ENCODE measurements at places on chromosomes 5 and 9.

- no peaks in the 10 kb centered on the region for H3K4me1 ChIP-seq
- H3K27me3 ChIP-seq, result peaks cover 2% of the 10 kb centered on the region
- H3K4me3 ChIP-seq, result no peak overlapping the region
- DNase-seq, result no peak
- H3K27ac ChIP-seq, result no peak overlapping the region
Measured at GRCh38 chr9:18888290-18888689, 144.7 kb downstream of the SAXO1 start.

DNA sequence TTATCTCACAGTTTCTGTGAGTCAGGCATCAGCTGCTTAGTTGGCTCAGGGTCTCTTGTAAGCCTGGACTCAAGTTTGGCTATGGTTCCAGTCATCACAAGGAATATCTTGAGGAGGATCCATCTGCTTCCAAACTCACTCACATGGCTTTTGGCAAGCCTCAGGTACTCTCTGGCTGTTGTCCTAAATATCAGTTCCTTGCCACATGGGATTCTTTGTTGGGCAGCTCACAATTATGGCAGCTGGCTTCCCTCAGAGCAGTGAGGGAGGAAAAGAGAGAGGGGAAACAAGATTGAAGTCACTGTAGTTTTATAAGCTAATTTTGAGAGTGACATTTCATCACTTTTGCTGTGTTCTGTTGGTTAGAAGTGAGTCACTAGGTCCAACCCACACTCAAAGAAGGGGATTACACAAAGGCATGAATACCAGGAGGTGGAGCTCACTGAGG lies 144.5 kb downstream of the GCNT1 start:
- no peak for DNase-seq
- H3K27me3 ChIP-seq, result peaks cover 12% of the 10 kb centered on the region
- no peak overlapping the region for H3K4me3 ChIP-seq
- no peaks in the 10 kb centered on the region for H3K36me3 ChIP-seq
- peaks cover 4% of the 10 kb centered on the region for H3K4me1 ChIP-seq

DNA sequence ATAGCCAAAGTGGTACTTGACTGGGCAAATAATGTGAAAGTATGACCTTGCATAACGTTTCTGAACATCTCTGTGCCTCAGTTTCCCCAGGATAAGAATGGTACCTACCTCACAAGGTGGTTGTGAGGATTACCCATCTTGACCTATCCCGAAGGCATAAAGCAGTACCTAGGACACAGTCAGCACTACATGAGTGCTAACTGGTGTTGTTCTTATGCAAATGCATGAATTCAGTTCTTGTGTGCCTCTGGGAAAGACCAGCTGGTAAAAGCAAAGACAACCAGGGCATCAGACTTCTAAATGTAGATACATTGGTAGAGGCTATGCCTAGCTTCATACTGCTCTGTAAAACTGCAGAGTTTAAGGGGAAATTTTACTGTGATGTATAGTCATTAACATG lies 21.8 kb upstream of the TMEM252 start:
- peaks cover 11% of the 10 kb centered on the region for H3K27me3 ChIP-seq
- H3K27ac ChIP-seq, result no peak overlapping the region
- H3K4me1 ChIP-seq, result peaks cover 7% of the 10 kb centered on the region
- no peaks in the 10 kb centered on the region for H3K36me3 ChIP-seq

DNA sequence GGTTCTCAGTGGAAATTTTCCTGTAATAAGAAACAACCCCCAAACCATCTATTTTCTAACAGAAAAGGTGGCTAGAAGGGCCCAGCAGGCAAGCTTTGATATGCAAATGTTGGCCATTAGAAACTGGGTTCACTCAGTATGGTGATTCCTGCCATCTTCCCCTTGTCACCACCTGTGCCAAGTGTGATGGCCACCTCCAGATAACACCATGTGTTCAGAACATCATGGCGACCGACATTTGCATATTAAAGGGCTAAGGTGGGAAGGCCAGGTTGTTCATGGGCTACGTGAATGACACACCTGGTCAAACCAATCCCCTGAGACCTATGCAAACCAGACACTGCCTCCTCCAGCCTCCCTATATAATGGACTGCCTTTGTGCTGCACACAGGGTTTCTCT lies 20.4 kb downstream of the FOXE1 start:
- H3K4me1 ChIP-seq, result no peaks in the 10 kb centered on the region
- no peaks in the 10 kb centered on the region for H3K36me3 ChIP-seq
- no peak for DNase-seq
- H3K27ac ChIP-seq, result no peak overlapping the region
- peaks cover 27% of the 10 kb centered on the region for H3K27me3 ChIP-seq

- no peak overlapping the region for H3K27ac ChIP-seq
- H3K4me3 ChIP-seq, result no peak overlapping the region
- H3K27me3 ChIP-seq, result peaks cover 2% of the 10 kb centered on the region
- H3K36me3 ChIP-seq, result no peaks in the 10 kb centered on the region
- H3K4me1 ChIP-seq, result peaks cover 7% of the 10 kb centered on the region
Measured at GRCh38 chr5:133035224-133035623, 8.9 kb upstream of the ZCCHC10 start.

DNA sequence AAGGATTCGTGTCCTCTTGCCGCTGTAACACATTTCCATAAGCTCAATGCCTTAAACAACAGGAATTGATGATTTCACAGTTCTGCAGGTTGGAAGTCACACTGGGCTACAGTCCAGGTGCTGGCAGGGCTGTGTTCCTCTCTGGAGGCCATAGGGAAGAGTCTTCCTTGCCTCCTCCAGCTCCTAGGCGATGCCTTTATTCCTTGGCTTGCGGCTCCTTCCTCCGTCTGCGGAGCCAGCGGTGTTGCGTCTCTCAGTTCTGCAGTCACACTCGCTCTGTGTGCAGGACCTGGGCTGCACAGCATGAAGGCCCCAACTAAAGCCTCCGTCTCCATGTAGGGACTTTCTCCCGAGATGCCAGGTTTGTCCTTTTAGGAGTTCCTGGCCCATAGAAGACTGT lies 70.0 kb downstream of the IL6ST start:
- no peaks in the 10 kb centered on the region for H3K36me3 ChIP-seq
- DNase-seq, result no peak
- peaks cover 17% of the 10 kb centered on the region for H3K4me1 ChIP-seq
- no peak overlapping the region for H3K4me3 ChIP-seq
- no peak overlapping the region for H3K27ac ChIP-seq

GRCh38 chr9:4170231-4170630 lies 129.6 kb downstream of the GLIS3 start:
- H3K4me3 ChIP-seq, result no peak overlapping the region
- H3K36me3 ChIP-seq, result no peaks in the 10 kb centered on the region
- DNase-seq, result no peak
- peaks cover 10% of the 10 kb centered on the region for H3K27me3 ChIP-seq
- no peaks in the 10 kb centered on the region for H3K4me1 ChIP-seq
- no peak overlapping the region for H3K27ac ChIP-seq

- no peaks in the 10 kb centered on the region for H3K36me3 ChIP-seq
- no peak for DNase-seq
- H3K4me1 ChIP-seq, result no peaks in the 10 kb centered on the region
- H3K4me3 ChIP-seq, result no peak overlapping the region
Measured at GRCh38 chr5:68067291-68067690, 148.3 kb upstream of the PIK3R1 start.

- H3K27ac ChIP-seq, result no peak overlapping the region
- H3K4me3 ChIP-seq, result no peak overlapping the region
- no peaks in the 10 kb centered on the region for H3K36me3 ChIP-seq
Measured at GRCh38 chr5:159965031-159965837, 43.7 kb upstream of the TTC1 start.

DNA sequence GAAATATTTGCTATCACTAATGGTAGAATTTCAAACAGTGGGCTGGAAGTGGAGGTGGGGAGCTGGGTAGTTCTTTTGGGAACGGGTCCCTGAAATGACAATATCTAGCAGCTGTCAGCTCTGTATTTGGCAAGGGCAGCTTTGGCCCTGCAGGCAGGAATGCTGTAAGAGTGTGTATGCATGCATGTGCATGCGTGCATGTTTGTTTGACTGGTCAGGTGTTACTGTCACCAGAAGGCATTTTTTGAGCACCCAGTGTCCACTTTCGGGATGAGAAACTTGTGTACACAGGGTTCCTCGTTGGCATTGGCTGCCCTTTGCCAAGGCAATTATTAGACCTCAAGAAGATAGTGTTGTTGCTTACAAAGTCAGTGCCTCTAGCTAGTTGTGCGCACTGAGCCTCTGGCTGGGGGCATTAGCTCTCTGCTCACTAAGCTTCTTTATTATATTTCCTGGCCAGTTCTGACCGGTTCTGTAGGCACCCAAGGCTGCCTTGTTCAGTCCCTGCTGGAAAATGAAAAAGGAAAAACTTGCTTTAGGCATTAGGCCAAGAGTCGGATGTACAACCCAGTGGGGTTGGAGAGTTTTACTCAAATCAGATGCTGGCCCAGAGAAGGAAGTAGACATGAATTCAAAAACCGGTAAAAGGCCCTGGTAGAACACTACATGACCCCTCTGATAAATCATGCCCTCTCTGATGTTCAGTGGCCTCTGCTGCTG lies 2.0 kb downstream of the CYFIP2 start:
- no peaks in the 10 kb centered on the region for H3K27me3 ChIP-seq
- DNase-seq, result no peak
- H3K27ac ChIP-seq, result peak overlapping the region; percentile 92
- peaks cover 73% of the 10 kb centered on the region for H3K4me1 ChIP-seq

GRCh38 chr5:124021066-124021641 lies 509.2 kb downstream of the CSNK1G3 start:
- H3K27me3 ChIP-seq, result no peaks in the 10 kb centered on the region
- H3K4me3 ChIP-seq, result no peak overlapping the region
- DNase-seq, result no peak
- no peaks in the 10 kb centered on the region for H3K36me3 ChIP-seq
- no peak overlapping the region for H3K27ac ChIP-seq

- H3K4me1 ChIP-seq, result peaks cover 63% of the 10 kb centered on the region
- peaks cover 72% of the 10 kb centered on the region for H3K36me3 ChIP-seq
- no peak for DNase-seq
- no peaks in the 10 kb centered on the region for H3K27me3 ChIP-seq
- H3K4me3 ChIP-seq, result no peak overlapping the region
Measured at GRCh38 chr5:35880156-35880555, 23.5 kb downstream of the IL7R start.

DNA sequence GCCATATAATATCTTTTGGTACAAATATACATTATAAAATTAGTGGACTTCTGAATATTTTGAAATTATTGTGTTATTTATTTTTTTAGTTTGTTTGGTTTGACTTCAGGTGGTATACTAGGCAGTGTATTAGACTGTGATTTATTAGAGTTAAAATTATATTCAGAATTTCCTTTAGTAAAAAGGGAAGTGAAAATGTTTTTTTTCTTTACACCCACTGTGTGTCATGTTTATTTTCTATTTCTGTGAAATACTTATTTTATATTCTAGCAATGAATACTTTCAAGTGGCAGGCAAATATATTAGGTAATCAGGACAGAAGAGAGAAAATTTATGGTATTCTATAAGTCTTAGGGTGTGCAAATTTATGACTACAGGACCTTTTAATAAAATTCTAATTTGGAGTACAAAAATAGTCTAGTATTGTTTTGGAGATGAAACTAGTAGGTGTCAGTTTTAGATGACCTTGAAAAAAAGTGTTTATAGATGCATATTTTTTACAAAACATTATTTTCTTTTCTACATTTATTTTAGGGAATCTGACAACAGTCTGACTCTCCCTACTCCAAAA lies 8.8 kb downstream of the CSNK1G3 start:
- H3K27ac ChIP-seq, result no peak overlapping the region
- no peaks in the 10 kb centered on the region for H3K27me3 ChIP-seq
- peaks cover 25% of the 10 kb centered on the region for H3K4me1 ChIP-seq
- peaks cover 2% of the 10 kb centered on the region for H3K36me3 ChIP-seq

GRCh38 chr5:126446498-126447224 lies 23.5 kb downstream of the GRAMD2B start:
- no peaks in the 10 kb centered on the region for H3K27me3 ChIP-seq
- H3K27ac ChIP-seq, result peak overlapping the region; percentile 85
- no peaks in the 10 kb centered on the region for H3K36me3 ChIP-seq
- H3K4me3 ChIP-seq, result peak overlapping the region; percentile 41
- peak; percentile 73 for DNase-seq

DNA sequence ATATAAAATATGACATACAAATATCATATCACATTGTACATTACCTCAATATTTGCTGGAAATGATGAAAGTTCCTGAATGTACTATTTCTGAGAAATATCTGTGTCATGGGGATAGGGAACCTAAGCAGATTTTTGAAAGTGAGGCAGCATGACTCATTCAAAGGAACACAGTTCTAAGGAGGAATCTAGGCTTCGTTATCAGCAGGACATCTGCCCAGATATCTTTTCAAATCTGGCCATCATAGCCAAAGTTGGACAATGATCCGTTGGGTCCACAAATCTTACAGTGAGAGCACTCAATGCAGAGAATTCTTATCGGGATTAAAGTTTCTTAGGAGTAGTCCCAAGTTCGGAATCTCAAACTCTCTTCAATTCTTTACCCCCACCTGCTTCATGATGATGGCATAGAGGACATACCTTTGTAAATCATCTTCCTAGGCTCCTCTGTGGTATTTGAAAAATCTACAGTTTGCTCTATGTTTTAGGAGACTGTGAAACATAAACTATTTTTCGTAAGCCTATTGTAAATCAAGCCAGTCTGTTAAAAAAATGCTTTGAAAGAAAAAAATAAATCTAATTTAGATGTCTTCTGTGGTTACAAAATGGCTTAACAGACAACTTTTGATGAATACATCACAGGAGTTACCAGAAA lies 29.4 kb upstream of the ALDH1A1 start:
- H3K4me3 ChIP-seq, result no peak overlapping the region
- H3K36me3 ChIP-seq, result no peaks in the 10 kb centered on the region
- DNase-seq, result no peak
- H3K4me1 ChIP-seq, result no peaks in the 10 kb centered on the region
- H3K27ac ChIP-seq, result no peak overlapping the region

DNA sequence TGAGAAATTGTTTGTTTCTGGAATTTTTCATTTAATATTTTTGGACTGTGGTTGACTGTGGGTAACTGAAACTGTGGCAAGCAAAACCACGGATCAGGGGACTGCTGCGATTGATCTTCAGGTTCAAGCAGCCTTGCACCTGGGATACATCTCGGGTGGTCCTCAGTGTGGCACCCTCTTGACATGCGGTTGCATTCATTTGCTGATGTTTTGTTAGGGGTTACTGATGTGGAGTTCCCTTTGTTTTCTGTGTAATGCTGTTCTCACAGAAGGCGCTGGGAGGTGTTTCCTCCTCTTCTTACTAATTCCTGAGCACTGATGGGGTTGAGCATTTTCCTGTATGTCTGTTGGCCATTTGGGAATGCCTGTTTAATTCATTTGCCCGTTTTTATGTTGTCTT lies 60.4 kb downstream of the EHMT1 start:
- no peak overlapping the region for H3K27ac ChIP-seq
- H3K36me3 ChIP-seq, result peaks cover 7% of the 10 kb centered on the region
- H3K27me3 ChIP-seq, result no peaks in the 10 kb centered on the region
- peaks cover 7% of the 10 kb centered on the region for H3K4me1 ChIP-seq

- DNase-seq, result no peak
- no peak overlapping the region for H3K4me3 ChIP-seq
- no peaks in the 10 kb centered on the region for H3K27me3 ChIP-seq
- no peak overlapping the region for H3K27ac ChIP-seq
- H3K4me1 ChIP-seq, result peaks cover 17% of the 10 kb centered on the region
- H3K36me3 ChIP-seq, result peaks cover 2% of the 10 kb centered on the region
Measured at GRCh38 chr9:6942406-6942805, 184.6 kb downstream of the KDM4C start.

GRCh38 chr5:3230941-3231340 lies 364.7 kb upstream of the IRX1 start:
- H3K27me3 ChIP-seq, result no peaks in the 10 kb centered on the region
- no peak overlapping the region for H3K27ac ChIP-seq
- H3K4me3 ChIP-seq, result no peak overlapping the region
- H3K4me1 ChIP-seq, result no peaks in the 10 kb centered on the region
- H3K36me3 ChIP-seq, result no peaks in the 10 kb centered on the region

Measured in T-helper 2 cell treated with Interferon-gamma antibody and Interleukin-4, amounts not matched to agents 5 μg/mL and 100 μg/mL, for 36 hours (primary cell).